Activated T-helper 1 cell treated with anti-CD3 and anti-CD28 coated beads, Interleukin-2, amount 50 U/mL, for 16 hours (primary cell): ENCODE measurements at places on chromosomes 2 and 18.

DNA sequence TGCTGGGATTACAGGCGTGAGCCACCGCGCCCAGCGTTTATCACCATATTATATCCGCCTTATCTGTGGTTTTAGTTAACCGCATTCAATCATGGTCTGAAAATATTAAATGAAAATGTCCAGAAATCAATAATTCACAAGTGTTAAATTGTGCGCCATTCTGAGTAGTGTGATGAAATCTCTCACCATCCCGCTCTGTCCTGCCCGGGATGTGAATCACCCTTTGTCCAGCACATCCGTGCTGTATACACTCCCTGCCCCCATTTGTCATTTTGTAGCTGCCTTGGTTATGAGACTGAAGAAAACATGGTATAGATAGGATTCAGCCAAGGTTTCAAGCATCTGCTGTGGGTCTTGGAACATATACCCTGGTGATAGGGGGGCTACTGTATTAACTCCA, 70.7 kb downstream of the TIMM21 start:
- DNase-seq, result no peak

DNA sequence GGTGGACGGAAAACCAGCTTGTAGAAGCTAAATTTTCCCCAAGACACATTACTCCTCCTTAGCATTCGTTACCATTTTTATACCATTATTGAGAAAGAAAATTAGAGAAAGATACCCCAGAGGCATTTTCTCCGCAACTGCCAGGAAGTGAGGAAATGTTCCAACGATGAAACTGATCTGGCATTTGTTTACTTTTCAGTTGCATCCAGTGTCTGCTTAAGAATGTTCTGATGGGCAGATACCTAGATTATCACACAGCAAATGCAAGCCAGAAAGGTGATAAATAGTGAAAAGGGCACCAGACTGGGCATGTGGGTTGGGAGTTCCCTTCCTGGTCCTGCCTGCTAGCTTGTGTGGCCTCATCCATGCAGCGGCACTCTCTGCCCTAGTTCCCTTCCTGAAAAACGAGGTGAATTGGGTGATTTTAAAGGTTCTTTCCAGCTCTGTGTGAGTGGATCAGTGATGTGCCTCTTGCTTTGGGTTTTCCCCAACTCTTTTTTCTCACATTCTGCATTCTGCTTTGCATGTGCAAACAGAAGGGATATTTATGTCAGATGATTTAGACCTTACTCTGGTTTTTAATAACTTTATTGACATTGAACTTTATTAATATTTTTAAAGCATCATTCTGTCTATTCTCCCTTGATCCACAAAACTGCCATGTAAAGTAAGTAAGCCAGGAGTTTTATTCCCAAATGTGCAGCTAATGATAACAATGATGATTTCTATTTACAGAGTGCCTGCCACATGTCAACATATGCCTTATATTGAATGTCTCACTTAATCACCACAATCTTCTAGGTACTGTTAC, 139.6 kb downstream of the INSIG2 start:
- no peak for DNase-seq

DNA sequence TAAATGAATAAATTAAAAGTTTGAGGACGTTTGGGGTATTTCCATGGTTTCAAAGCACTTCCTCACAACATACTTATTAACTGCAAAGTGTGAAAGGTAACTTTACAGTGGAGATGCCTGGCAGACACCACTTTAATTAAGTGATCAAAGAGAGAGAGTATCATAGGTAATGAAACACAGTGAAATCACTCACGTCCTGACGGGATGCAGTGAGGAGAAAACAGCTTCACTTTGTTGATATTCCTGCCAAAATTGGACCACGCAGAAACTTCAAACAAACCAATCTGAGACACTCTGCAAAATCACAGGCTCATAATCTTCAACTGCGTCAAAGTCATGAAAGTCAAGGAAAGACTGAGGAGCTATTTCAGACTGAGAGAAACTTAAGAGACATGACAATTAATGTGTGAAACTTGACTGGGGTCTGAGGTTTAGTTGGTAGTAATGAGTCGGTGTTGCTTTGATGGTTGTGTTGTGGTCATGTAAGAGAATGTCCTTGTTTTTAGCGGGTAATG, 66.0 kb upstream of the ITGB6 start:
- DNase-seq, result no peak

- DNase-seq, result no peak
These were observed 4.2 kb downstream of the PXDN start for GRCh38 chr2:1739961-1740715.

DNA sequence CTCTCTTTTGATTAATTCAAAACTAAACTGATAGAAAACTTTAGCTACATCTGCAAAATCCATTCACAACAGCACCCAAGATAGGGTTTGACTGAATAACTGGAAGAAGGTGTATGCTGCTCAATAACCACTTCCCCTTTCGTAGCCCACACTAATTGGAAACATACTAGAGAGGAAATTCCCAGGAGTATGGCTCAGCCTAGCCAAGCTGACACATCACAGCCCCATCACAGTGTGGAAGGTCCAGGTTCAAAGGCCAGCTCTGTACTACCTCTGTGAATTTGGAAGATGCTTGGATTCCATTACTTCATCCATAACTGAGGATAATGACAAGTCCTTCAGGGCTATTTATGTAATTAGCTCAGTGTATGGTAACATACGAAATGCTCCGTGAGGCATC, 185.4 kb downstream of the FBXO15 start:
- no peak for DNase-seq

DNA sequence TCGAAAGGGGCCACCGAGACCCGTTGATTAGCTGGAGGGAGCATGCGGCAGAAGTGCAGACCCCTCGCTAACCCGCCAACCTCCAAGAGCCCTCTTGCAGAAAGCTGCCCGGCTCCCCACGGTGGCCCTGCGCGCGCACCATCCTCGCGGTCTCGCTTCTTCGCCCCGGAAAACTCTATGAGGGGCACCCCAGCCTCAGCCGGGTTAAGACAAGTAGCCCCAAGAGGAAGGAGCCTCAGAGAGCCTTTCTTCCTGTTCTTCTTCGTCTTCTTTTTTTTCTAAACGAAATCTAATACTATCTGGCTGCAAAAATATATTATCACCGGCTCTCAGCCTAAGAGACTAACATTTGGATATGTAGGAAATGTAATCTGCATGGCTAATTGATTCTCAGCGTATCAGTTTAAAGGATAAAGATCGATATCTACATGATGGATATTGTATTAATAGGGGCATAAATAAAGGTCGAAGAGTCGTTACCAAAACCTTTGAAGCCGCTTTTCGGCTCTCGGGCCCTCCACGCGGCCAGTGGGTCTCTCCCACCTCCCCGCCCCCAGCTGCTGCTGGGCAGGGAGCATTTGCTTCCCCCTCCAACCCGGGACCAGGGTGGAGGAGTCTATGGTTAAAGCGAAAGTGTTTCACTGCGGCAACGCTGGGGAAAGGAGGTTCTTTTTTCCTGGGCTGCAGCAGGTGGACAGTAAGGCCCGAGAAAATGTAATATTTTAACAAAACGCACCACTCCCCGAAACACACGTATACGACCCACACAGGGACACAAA, 6.1 kb upstream of the PAX3 start:
- no peak for DNase-seq

- no peak for DNase-seq
These were observed 47.5 kb upstream of the ROCK2 start for GRCh38 chr2:11391942-11392266.

GRCh38 chr18:34957119-34957863, 83.9 kb upstream of the MAPRE2 start:
- DNase-seq, result no peak

DNA sequence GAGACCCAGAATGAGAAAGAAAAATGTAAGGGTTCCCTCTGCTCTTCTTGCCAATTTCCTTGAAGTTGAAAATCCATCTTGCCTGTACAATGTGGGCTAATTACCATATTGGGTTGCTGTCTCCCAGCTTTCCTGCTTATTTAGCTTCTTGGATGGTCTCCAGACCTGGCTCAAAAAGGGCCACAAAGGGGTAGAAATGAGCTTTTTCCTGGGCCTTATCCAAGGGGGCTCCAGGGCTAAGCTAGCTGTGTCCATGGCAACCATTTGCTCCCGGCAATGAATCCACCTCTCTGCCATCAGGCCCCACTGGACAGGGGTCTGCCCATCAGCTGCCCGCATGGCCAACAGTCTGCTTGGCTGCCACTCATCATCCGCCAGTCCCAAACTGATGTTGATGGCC, 85.0 kb downstream of the BOD1L2 start:
- DNase-seq, result no peak

DNA sequence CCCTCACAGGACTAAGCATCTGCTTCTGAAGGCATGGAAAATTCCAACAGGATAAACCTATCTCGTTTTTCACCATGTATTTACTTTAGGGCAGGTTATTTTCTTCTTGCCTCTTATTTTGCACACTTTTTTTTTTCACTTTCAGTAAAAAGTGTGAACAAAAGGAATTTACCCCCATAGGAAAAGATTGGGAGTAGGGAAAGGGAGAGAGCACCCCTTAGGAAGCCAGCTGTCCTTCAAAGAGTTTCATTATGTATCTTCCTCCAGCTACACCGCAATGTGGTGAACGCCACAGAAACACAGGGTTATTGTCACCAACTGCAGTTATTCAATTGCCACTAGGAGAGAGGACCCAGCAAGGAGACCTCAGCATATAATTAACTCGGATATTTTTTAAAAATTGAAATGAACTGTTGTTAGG, 286.2 kb upstream of the VRK2 start:
- DNase-seq, result no peak

GRCh38 chr2:138209009-138209408, 244.7 kb downstream of the HNMT start:
- DNase-seq, result no peak

DNA sequence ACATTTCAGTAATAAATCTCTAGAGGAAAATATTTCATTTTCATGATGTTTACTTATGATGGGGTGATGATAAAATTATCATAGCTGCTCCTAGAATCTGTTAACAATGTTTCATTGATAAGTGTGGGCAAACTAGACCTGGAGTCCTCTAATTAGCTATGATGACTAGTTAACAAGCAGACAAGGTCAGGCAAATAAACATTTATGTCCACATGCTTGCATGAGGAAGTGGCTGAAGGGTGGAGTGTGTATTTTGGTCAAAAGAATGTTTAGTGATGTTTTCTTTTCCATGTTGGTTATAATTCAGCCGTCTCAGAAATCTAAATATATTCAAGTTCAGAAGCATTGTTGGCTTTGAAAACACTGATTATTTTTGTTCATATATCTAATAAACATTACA, 99.9 kb upstream of the FN1 start:
- no peak for DNase-seq

DNA sequence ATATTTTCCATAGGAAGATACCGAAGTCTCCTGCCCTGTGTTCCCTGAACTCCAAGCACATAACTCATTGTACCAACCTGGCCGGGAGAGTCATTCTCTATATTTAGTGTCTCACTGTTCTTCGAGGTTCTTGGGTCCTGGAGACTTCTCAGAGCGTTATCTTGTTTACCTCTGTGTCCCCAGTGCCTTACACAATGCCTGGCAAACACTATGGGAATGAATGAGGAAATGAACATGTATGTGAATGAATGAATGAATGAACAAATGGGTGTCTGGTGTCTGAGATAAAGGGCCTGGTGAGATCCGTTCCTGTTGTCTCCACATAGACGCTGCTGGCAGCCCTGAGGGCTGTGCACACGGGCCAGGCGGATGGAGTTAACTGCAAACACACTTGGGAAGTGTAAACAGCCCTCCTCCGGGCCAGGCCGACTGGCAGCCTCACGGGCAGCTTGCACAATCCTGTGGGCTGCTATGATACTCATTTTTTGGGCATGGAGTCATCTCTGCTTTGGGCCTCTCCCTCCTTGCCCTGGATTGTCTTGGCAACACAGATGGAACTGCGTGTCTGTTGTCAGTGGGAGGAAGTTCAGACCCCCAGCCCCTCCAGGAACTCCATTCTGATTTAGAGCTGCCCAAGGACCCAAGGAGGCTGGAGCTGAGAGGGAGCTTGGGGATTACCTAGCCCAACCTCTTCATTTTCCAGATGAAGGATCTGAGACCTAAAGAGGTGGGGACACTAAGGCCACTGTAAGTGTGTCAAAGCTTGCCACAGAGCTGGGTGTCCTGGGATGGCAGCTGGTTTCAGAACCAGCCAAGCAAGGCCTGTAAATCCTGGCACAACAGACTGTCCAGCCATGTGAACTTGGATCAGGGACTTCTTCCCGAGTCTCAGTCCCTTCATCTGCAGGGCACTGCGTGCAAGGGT, 124.4 kb downstream of the INHBB start:
- DNase-seq, result no peak

DNA sequence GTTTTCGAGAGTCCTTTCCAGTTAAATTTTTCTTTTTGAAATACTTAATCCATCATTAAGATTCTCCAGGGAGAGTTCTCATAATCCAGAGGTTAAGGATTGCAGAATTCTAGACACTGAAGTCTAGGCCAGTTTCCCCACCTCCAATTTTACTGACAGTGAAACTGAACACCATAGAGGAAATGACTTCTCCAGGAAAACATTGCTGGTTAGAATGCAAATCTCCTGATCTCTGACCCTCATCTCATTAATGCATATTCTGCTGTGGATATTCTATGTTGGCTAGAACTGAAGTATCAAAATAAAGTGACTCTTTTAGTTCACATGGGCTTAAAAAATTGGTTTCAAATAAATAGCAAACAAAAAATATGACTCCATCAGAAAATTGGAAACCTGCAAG, 105.8 kb upstream of the UGP2 start:
- DNase-seq, result no peak

DNA sequence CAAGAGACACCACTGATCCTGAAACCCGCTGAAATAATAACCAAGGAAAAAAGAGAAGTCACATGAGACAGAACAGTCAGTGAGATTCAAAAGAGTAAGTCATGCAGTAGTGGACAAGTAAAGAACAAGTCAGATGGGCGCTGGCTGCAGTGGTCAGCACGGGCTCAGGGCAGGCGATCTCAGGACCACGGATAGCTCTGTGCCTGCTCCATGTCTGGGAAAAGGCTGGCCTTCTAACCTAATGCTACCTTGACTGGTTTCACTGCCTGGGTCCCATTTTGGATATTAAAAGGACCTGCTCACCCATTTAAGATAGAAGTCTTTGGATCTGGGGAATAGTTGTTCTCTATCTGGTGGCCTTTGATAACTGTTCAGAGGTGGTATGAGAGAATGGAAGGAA, 61.7 kb upstream of the LCLAT1 start:
- DNase-seq, result no peak

DNA sequence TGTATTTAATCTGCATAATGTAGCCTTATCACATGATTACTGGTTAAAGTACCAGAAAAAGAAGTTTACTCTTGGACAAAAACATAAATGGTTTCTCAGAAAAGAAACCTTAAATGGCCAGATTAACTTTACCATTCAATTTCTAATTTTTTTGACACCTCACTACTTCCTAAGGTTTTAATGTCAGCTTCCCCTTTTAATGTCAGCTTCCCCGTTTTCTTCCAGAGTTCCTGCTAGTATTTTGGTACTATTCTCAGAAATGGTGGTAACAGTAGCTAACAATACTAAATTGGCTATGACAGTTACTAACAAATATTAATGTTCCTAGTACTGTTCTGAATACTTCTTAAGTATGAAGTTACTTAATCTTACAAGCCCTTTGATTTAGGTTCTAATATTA, 22.4 kb upstream of the SLC8A1 start:
- DNase-seq, result no peak
